ENCODE measurements at places on chromosomes 1 and 21.
A peak's percentile ranks its signal among the peaks of the same experiment; 100 is the strongest.

DNA sequence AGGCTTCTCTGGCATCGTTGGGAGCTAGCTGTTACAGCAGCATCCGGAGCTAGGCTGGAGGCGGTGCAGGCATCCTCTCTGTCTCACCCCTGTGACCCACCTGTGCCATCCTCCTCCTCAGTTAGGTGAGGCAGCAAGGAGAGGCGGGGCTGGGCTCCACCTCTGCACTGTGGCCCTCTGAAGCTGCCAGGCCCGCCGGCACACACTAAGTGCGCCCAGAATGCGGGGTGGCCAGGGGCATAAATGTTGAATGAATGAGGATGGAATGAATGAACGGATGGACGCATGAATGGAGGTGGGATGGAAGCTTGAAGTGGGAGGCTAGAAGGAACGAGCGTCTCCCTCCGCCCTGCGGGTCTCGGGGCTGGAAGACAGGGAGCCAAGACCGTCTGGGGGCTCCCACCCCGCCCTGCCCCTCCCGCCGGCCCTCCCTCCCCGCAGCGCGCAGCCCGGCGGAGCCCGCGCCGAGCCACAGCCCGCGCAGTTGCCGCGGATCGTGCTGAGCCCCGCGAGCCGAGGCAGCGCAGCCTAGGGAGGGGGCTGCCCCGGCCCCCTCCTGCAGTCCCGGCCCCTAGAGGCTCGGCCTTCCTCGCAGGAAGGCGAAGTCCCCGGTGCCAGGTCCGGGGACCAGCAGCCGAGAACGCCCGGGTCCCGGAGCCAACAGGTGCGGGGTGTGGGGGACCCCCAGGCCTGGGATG, at the start of gene HCRTR1:
Gene HCRTR1, plus strand, starts transcription at position 472 of the 698 bp plus-strand sequence. CDS start 1,504 bp downstream, outside the sequence.
- no peak for DNase-seq

DNA sequence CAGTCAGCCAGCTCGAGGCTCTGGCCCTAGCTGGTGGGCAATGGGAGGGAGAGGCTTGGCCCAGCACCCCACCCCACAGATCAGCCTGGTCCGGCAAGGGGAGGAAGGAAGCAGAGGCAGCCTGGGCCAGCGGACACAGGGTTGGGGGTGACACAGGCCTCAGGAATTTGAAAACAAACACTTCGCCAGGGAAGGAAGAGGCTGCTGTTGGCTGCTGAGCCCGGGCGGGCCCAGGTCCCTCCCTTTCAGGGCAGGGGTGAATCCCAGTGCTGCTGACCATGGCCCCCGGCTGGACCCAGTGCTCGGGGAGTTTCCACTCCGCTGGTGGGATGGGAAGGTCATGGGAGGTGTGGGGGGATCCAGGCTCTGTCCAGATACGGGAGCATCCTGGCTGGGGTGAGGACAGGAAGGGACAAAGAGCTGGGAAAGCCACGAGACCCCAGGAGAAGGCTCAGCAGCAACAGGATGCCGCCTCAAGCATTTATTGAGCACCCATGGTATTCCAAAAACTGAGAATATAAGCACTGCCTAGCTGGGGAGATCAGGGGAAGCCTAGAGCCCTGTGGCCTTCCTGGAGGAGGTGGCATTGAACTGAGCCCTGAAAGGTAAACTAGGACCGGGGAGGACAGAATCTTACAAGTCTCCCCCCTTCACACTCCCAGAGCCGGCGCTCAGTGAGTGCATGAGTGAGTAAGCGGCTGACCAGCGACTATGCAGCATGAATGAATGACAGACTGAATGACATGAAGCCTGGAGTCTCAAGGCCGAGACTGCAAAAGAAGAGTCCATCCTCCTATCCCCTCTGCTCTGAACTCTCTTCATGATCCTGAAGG, 26.2 kb upstream of the EPHA2 start:
- DNase-seq = peak; percentile 93

DNA sequence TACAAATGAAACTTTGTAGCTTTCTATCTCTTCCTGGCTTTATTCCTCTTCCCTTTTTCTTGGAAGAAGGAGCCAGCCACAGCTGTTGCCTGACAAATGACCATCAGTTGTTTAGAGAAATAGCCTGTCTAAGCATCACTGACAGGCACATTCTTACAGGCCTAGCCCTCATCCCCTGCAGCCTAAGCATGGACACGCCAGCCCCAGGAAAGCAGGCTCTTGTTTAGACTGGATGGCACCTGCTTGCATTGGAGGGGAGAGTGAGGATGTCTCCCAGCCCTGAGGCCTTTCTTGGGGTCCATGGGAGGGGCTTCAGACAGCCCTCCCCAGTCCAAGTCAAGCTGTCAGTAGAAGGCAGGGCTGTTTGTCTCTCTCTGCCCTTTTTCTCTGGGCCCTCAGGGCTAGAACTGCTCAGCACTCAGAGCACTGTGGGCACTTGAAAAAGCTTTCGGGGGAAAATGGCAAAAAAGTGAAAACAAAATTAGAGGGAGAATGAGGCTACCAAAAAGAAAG, 282.5 kb upstream of the PLXNA2 start:
- DNase-seq = no peak

- DNase-seq = no peak
Observed at GRCh38 chr1:228048120-228048519, 34.4 kb upstream of the ARF1 start.

DNA sequence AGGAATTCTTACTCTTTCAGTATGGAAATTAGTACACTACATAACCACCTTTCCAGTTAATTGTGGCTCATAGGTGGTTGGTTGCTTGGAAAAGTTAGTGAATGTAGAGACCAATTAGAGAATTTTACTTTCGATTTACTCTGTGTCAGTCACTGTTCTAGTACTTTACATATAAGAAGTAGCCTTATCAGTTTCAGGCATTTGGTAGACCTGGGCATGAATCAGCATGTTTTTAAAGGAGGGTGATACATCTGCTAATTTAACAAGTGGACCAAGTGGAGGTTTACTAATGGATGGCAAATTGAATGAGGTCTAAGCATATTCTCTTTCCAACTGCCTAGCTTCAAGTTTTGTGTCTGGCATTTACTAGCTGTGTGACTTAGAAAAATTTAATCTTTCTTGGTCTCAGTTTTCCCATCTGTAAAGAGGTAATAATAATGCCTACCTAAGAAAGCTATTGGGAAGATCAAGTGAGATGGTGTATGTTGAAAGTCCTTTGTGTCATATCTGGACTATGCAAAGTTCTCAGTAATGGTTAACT, 1158.6 kb downstream of the PLA2G4A start:
- DNase-seq = no peak

DNA sequence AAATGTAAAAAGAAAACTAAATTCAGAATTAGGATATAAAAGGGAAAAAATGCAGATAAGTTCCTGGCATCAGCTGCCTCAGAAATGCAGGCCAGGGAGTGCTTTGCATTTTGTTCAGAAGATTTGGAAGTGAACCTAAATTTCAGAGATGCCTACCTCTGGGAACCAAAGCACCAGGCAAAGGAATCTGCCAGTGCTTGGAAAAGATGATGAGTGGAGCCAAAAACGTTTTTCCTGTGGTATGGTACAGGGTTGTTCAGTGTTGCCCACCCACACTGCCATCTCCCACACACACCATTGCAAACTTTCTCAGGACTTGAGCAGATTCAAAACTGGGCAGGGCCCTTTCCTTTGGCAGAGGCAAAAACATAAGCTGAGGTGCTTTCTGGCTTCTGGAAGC, 349.5 kb downstream of the TGFB2 start:
- no peak for DNase-seq
